Psoas muscle (tissue), 8 donors: ENCODE measurements at places on chromosomes 1 and 21.
A peak's percentile ranks its signal among the peaks of the same experiment; 100 is the strongest.

DNA sequence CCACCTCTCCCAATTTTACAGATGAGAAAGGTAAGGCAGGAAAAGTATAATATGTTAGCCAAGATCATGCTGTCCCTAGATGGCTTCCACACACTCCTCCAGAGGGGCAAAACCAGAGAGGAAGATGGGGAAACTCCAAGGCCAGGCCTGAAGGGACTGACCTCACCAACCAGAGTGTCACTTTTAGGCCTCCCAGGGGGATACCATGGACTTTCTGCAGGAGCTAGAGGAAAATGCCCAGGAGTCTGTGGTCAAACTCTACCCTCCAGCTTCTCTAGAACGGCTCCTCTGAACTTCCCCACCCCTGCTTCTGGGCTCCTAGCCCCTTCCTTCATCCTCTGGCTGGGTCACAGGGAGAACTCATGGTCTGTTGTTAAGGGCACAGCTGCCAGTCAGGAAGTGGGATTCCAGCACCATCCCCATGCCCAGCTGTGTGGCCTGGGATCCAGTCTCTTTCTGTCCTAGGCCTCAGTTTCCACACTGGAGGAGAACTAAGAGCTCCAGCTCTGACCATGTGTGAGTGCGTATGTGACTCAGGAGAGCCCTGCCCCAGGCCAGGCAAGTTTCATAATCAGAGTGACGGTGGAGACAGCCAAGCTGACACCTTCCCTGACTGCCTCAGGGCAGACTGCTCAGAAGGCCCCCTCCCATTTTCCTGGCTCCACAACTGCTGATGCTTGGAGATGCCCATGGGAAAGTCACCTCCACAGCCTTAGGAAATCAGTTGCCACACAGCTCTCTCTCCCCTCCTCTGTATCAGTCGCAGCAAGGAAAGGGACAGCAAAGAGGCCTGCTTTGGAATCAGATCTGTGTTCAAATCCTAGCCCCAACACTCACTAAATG lies 1.9 kb downstream of the IGSF8 start:
- DNase-seq, result peak; percentile 74

DNA sequence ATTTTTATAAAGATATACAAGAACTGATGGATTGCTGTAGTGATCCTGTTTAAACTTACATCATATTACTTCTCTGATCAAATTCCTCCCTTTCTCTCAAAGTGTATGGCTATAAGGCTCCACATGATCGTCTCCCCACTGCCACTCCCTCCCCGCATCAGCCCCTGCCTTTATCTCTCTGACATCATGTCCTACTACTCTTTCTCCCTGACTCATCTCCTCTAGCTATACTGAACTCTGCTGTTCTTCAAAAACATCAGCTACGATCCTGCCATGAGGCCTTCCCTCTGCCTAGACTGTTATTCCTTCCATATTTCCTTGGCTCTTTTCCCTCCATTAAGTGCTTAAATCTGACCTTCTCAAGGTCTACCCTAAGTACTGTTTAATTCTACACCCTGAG lies 22.8 kb downstream of the HFM1 start:
- no peak for DNase-seq

DNA sequence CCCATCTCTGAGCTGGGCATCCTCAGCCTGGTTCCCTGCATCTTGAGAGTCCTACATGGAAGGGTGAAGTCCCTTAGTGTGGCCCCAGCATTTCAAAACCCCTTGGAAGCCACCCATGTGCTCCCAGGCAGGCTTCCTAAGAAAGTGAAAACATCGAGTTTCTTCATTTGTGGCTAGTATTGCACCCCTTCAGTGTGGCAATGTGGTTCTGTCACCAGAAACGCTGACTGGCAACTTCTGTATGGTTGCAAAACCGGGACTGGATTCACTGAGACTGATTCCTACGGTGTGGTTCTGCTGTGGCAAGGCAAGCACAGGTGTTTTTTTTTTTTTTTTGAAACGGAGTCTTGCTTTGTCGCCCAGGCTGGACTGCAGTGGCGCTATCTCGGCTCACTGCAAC lies 9.0 kb upstream of the IFNGR2 start:
- no peak for DNase-seq

- DNase-seq, result peak; percentile 67
Observed at GRCh38 chr21:33441489-33442477, 38.0 kb downstream of the TMEM50B start.

GRCh38 chr1:150553392-150554085 lies 4.3 kb downstream of the ADAMTSL4 start:
- DNase-seq, result no peak

- DNase-seq, result no peak
Observed at GRCh38 chr1:30694280-30695175, 28.9 kb downstream of the MATN1 start.

- DNase-seq, result peak; percentile 45
Observed at GRCh38 chr1:30757352-30758120, at the start of gene LAPTM5. LAPTM5 (minus strand) TSS chr1:30757774; CDS start chr1:30757745, 29 bp downstream.

DNA sequence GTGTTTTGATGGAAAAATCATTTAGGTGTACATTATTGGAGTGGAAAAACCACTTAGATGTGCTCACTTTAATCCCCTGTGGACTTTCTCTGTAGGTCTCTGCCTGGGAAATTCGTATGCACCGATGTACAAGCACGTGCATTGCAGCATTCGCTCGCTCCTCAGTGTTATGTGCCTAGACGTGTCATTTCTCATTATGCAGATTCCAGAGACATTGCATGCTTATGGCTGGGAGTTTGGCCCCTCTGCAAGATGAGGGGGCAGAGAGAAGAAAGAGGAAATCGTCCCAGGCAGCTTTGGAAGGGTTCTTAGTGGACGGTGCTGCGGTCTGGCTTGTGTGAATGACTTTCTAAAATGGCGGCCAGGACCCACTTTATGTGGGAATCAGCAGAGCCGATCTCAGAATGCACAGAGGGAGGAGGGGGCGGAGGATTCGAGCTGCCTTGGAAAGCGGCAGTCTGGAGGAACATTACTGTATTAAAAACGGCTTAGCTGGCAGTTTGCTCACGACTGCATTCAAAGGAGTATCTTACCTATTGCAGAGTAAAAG lies 2.3 kb downstream of the SPEN start:
- DNase-seq, result no peak

- DNase-seq, result no peak
Observed at GRCh38 chr1:226133504-226134123, 52.9 kb downstream of the ACBD3 start.

GRCh38 chr1:200367841-200368534 lies 41.8 kb downstream of the ZNF281 start:
- DNase-seq, result no peak

DNA sequence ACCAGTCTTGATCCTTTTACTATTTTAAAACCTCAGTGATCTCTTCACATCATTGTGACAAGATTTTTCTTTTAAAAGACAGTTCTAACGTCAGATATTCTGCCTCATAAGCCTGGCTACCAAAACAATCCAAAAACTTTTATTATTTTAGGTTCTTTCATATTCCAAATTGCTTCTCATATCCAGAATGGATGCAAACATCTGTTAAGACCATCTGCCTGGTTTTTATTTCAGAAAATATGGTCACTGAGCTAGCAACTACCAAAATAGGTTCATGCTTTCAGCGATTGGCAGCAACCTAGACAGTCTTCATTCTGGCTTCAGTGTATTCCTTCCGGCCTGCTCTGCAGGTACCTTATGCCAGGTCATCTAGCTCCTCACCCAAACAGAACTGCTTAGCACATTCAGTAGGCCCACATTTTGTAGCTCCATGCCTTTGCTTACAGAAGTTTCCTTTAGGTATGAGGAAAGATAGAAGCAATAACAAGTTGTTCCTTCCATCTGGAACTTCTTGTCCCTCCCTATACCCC lies 59.0 kb upstream of the CACYBP start:
- DNase-seq, result no peak

GRCh38 chr1:42034426-42034825 lies 115.7 kb upstream of the HIVEP3 start:
- no peak for DNase-seq

DNA sequence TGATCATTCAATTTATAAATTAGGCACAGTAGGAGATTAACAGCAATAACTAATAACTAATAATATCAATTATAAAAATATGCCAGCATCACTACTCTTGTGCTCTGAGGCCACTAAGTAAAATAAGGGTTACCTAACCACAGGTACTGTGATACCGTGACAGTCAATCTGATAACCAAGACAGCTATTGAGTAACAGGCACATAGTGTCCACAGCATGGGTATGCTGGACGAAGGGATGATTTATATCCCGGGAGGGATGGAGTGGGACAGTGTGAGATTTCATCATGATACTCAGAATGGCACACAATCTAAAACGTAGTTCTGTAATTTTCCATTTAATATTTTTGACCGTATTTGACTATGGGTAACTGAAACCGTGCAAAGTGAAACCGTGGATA lies 39.4 kb downstream of the CD46 start:
- no peak for DNase-seq

- no peak for DNase-seq
Observed at GRCh38 chr1:200867018-200867811, 5.6 kb upstream of the GPR25 start.

- no peak for DNase-seq
Observed at GRCh38 chr1:40648200-40648599, 17.3 kb downstream of the RIMS3 start.

DNA sequence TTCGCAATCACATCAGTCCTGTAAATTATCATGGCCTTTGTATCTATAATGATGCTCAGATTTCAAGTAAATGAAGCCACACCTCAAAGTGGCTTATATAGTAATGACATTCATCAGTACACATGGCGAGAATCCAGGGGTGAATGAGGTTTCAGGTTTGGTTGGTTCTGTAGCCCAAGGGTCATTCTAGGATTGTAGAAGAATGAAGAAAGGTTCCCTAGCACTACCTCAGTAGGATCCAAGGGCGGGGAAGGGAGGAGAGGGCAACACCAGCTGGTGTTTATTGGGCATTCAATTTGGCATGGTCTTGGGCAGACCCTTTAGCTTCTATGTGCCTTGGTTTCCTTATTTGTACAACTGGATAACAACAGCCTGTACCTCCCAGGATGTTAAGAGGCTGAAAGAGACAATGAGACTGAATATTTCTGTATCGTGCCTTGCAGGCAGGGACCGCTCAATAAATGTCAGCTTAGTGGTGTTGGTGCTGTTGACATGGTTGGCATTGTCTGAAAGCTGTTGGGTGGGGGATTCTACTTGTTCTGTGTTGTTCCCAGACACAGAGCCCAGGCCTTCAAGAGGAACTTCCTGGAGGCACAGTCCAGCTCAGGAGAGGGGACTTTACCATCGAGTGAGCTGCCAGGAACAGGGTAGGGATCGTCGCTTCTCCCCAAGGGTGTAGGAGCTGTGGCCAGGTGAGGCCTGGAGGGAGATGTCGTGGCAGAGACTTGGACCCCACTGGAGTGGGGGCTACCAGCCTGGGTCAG lies 388.2 kb downstream of the PTPRU start:
- no peak for DNase-seq

GRCh38 chr21:45020629-45021427 lies 53.6 kb upstream of the ADARB1 start:
- peak; percentile 24 for DNase-seq

DNA sequence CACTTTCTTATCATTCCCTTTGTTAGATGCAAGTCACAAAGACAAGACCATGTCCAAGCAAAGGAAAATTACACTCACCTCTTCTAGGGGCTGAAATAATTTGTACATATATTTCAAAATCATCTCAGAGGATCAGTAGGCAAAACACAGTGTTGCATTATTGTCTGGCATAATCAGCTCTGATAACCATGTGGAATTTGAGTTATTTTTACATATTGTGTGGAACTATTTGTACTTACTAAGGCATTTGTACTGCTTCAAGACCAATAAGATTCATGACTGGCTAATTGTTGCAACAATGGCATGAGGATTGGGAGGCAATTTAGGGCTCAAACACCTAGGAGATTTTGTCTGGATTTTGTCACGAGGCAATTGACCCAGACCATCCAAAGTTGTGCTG lies 1716.4 kb downstream of the BRINP3 start:
- DNase-seq, result no peak

- DNase-seq, result no peak
Observed at GRCh38 chr21:29641635-29642550, 297.9 kb downstream of the GRIK1 start.

DNA sequence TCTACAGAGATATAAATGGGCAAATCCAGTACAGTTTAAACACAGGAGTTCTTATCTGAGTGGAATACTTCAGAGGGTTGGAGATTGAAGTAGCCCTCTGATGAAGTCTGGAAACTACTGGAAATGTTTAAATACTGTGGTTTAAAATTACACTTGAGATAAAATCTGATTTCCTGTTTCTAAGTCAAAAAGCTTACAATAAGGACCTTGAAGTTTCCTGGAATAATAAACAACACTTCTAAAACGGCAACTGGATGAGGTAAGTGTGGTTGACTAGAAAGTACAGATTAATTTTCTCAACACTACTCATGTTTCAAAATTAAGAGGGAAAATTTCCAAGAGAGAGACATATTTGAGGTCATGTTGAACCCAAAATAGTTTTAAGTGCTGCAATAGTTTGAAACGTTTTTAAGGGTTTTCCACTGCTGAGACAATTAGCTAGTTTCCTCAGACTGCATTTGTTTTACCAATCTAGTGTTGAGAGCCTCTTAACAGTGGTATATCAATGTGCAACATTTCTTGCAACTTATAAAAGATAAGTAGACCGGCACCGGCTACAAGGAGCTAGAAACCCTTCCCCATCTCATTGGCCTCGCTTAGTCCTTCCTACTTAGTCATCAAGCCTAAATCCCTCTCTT lies 27.4 kb downstream of the KCNA3 start:
- no peak for DNase-seq

DNA sequence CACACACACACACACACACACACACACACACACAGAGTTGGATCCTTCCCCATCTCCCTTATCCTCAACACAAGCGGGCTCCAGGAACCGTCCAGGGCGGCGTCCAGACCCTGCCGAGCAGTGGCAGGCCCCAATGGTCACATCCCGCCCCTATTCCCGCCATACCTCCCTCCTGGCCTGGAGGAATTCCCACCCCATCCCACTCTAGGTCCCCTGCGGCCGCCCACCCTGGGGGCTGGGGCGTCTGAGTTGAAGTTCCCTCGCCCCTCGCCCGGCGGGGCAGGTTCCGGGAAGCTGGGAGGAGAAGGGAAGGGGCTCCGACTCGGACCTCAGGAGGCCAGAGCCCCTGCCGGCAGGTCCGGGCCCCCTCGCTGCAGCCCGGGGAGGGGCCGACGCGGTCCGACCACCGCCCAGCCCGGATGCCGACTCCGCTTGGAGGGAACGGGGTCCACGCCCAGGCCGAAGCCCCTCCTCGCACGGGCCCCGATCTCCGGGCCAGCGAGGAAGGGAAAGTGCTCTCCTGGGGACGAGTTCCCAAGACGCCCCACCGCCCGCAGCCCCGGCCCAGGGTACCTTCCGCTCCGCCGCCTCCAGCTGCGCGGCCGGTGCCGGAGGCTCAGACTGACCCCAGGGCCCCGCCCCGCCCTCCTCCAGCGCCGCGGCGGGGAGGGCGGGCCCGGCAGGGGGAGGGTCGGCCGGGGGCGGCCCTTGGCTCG lies at the start of gene RHOC:
RHOC (minus strand) TSS at position 623 of the 716 bp plus-strand sequence. CDS start 3,328 bp downstream, outside the sequence.
- peak; percentile 76 for DNase-seq

- DNase-seq, result no peak
Observed at GRCh38 chr21:33256019-33256418, 10.1 kb upstream of the IL10RB start.

DNA sequence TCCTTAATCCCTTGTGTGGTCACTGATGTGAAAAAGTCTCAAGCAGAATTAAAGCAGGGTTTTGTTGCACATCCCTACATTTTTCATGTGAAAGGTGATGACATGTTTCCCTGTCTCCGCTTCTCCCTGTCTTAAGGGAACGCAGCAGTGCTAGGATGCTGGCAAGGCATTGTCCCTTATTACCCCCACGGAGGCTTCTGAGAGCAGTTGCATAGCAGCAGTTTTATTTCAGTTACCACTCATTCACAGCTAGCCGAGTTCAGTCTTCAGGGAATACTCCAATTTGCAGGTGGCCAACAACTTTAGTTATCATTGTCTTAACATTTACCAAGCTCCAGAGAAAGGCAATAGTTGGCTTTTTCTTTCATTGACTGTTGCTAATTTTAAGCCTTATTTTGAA lies 89.1 kb downstream of the CLEC20A start:
- DNase-seq, result no peak
